CD4-positive, alpha-beta T cell (primary cell): ENCODE measurements at places on chromosomes 5 and 9.

- DNase-seq = no peak
Measured at GRCh38 chr5:170757182-170757601, 26.3 kb upstream of the GABRP start.

DNA sequence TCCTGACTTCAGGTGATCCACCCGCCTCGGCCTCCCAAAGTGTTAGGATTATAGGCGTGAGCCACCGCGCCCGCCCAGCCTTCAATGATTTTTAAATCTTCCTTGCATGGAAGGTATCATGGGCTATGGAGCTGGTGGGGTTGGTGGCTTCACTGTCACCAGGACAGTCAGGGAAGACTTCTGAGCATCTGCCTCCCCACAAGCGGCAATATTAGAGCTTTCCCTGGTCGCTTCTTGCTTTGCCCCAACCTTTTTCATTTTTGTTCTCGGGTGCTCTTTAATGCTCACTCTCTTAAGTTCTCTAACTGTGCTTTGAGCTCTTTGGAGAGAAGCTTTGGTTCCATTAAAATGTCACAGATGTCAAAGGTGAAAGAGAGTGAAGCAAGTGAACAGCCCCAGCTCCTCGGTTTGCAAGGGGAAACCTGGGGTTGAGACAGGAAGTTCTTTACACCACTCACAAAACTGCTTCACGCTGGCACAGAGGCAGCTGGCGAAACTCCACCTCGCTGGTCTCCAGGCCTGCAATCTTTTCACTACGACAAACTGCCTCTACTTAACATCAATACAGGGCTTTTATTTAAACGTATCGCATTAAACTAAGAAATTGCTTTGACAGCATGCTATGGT, 142.5 kb upstream of the RETREG1 start:
- DNase-seq = no peak

GRCh38 chr5:758698-759053, 25.9 kb downstream of the ZDHHC11B start:
- DNase-seq = no peak

- DNase-seq = no peak
Measured at GRCh38 chr5:171858303-171858702, 72.7 kb downstream of the SMIM23 start.

GRCh38 chr5:5419291-5420210, 2.9 kb upstream of the ICE1 start:
- DNase-seq = no peak

GRCh38 chr5:138981586-138981985, 106.5 kb upstream of the LRRTM2 start:
- DNase-seq = no peak
